ENCODE measurements at places on chromosomes 12 and 14.

DNA sequence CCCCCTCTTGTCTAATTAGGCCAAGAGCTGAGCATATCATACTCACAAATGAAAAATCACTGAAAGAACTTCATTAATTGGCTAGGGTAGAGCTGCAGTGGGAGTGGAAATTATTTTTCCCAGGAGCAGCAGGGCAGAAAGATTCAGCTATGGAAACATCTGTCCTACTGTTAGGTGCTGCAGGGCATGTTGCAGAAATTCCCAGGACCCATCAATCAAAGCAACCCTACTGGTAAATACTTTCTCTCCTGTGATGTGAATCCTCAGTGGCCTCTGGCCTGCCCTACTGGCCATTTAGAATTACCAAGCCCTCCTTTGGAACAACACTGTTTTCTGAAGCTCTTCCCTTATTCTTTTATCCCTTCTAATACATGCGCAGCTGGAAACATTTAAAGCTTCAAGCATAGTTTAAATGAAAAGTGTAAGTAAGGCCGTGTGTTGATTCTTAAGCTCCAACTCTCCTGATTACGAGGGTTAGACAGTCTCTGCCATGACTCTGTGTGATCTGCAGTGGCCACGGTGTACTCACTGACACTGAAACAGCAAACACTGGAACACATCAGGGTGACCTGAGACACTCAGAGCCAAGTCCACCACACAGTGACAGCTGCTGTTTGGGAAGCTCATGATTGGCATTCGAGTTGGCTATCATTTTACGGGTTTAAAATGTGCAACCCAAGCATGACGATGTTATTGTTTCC, 62.6 kb upstream of the TMCC3 start:
- DNase-seq: no peak

- DNase-seq: no peak
Observed at GRCh38 chr12:81078469-81079196, 754 bp downstream of the ACSS3 start.

DNA sequence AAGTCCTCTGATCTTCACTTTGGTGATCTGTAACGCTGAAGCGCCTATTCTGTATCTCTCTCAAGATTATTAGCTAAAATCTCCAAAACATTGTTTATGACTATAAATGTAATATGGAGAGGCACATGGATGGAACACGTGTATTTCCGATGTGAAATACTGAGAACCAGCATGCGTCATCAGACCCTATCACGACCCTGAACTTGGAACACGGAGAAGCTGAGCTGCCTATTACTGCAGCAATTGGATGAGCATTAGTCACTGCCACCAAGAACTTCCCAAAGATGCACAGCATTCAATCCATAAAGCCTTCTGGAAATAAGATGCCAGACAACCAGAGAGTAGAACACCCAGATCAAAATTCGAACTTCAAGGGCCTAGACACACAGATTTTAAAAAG, 61.9 kb downstream of the PRKAB1 start:
- no peak for DNase-seq

DNA sequence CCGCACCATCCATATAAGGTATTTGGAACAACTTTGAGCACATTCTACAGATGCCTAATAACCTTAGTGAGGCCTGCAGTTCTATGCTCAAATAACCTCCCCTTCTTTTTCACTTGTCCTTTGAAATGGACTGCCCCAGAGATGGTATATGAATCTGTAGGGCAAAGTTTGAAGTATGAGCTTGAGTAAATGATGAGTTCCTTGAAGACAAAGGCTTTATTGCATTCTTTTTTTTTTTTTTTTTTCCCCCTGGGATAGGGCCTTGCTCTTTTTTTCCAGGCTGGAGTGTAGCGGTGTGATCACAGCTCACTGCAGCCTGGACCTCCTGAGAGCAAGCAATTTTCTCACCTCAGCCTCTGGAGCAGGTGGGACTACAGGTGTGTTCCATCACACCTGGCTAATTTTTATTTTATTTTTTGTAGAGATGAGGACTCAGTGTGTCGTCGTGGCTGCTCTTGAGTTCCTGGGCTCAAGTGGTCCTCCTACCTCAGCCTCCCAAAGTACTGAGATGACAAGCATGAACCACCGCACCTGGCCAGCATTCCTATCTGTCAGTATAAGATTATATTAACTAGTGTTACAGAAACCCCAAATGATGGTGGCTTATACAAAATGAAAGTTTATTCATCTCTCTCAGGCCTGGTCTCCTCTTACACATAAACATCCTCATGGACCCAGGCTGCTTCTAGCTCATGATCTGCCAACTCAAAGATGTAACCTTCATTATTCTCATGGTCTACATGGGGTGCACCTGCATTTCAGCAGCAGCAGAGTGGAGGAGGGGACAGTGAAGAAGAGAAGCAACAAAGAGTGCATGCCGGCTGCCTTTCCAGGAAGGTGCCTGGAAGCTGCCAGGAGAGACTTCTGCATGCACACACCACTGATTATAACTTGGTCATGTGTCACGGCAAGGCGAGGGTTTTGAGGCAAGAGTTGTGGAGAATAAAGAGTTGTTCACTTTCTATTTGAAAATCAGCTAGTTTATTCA, 101.4 kb downstream of the DUSP16 start:
- no peak for DNase-seq

- no peak for DNase-seq
Observed at GRCh38 chr12:116323406-116324386, 46.2 kb upstream of the MED13L start.

- no peak for DNase-seq
Observed at GRCh38 chr14:22509036-22509709, 79.9 kb downstream of the DAD1 start.

DNA sequence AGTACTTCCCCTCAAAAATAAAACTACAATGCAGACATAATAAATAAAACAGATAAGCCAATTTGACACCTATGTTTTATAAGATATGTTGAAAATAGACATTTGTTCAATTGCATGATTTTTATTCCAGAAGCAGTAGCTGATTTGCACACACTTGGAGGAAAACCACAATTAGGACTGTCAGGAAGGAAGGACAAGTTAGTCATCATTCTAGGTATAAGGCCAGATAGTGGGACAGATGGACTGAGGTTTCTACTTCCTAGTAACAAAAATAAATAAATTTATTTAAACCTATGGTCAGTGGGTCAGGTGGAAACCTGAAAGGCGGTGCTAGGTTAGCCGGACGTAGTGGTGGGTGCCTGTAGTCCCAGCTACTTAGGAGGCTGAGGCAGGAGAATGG, 141.8 kb upstream of the RASSF8 start:
- DNase-seq: no peak

GRCh38 chr12:86950444-86950843, 694.3 kb upstream of the MGAT4C start:
- no peak for DNase-seq

DNA sequence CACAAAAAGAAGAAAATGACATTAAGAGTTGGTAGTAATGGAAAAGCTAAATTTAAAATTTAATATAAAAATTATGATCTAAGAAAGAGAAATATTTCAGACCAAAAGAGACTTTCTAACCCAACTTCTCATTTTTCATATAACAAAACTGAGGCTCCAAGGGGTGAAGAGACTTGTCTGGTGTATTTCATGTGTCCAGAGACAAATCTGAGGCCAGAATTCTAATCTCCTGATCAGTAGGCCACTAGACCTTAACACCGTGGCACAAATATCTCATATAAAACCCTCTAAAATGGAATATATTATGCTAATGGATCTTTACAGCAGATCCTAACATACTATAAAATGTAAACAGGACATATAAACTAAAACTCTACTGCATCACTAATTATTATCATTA, 275.7 kb upstream of the SLC16A7 start:
- no peak for DNase-seq

GRCh38 chr12:93426412-93426805, 15.3 kb downstream of the UBE2N start:
- no peak for DNase-seq

DNA sequence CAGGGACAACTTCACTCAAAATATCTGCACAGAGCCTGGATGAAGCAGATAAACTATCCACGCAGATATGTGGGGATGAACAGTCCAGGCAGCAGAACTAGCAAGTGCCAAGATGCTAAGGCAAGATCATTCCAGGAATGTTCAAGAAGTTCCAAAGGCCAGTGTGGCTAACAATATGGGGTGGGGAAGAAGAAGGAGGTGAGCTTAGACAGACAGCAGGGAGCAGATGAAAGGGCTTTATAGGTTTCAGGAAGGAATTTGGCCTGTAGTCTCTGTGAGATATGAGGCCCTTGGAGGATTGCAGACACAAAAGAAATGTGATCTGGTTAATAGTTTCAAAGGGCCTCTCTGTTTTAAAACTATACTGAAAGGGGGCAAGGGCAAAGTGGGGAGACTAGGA, 63.5 kb upstream of the PPM1H start:
- no peak for DNase-seq

DNA sequence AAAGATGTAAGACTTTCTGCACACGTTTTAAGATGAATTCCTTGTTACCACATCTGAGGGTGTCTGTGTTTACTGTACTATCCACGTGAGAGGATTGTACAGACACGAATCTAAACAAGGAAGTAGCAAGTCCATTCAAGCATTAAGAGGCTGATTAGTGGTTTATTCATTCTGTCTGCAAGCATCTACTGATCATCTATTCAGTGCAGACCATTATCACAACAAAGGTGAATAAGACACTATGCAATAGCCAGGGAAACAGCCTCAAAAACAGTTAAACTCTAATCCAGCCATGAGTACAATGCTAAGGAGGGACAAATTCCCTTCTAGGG, 111.6 kb upstream of the PZP start:
- no peak for DNase-seq

- DNase-seq: no peak
Observed at GRCh38 chr14:105375635-105376057, 22.7 kb upstream of the TEX22 start.

- DNase-seq: no peak
Observed at GRCh38 chr12:22275843-22276242, 58.7 kb downstream of the ST8SIA1 start.

GRCh38 chr12:25692115-25693035, 139.3 kb upstream of the LMNTD1 start:
- no peak for DNase-seq

GRCh38 chr14:68191567-68192321, 372.2 kb downstream of the RAD51B start:
- no peak for DNase-seq

- DNase-seq: no peak
Observed at GRCh38 chr14:99732436-99733210, 48.5 kb downstream of the CYP46A1 start.

GRCh38 chr12:109532721-109533486, 40.4 kb downstream of the MMAB start:
- no peak for DNase-seq

DNA sequence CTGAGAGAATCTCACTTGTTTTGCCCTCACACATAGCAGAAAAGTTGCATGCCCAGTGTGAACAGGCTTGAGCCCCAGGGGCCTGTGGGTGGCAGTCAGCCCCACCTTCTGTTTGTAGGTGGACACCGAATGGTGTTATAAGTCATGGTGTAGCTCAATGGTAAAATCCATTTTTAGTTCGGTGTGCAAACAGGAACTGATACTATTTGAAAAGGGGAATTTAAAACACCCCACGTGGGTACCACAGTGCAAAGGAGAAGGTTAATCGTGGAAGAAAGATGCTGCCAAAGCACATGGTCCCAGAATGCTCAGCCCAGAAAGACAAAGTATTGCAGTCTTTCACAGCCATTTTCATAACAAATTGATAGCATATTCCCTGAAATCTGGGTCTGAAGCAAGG, 71.8 kb upstream of the GZMB start:
- DNase-seq: no peak

GRCh38 chr12:68081561-68081960, 78.0 kb downstream of the IFNG start:
- DNase-seq: no peak

- DNase-seq: no peak
Observed at GRCh38 chr12:107634530-107634929, 51.1 kb upstream of the PWP1 start.

DNA sequence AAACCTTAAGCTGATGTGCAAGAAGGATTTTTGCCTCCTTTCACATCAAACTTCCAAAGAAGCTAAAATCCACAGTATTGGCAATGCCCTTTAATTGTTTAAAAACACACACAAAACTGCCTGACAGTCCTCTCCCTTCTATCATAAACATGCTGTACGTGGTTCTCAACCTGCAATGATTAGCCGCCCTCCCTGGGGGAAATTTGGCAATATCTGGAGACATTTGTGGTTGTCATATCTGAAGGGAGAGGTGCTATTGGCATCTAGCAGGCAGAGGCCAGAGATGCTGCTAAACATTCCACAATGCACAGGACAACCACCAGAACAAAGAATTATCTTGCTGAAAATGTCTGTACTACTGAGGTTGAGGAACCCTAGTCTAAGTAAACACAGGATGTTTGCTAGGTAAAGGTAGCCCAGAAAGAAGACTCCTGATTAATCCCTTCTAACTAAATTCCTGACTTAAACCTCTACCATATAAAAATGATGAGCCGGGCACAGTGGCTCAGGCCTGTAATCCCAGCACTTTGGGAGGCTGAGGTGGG, 1.2 kb downstream of the ACOT6 start:
- no peak for DNase-seq
